Fibroblast of skin of scalp (primary cell): ENCODE measurements at places on chromosomes 5 and 9.
A peak's percentile ranks its signal among the peaks of the same experiment; 100 is the strongest.

DNA sequence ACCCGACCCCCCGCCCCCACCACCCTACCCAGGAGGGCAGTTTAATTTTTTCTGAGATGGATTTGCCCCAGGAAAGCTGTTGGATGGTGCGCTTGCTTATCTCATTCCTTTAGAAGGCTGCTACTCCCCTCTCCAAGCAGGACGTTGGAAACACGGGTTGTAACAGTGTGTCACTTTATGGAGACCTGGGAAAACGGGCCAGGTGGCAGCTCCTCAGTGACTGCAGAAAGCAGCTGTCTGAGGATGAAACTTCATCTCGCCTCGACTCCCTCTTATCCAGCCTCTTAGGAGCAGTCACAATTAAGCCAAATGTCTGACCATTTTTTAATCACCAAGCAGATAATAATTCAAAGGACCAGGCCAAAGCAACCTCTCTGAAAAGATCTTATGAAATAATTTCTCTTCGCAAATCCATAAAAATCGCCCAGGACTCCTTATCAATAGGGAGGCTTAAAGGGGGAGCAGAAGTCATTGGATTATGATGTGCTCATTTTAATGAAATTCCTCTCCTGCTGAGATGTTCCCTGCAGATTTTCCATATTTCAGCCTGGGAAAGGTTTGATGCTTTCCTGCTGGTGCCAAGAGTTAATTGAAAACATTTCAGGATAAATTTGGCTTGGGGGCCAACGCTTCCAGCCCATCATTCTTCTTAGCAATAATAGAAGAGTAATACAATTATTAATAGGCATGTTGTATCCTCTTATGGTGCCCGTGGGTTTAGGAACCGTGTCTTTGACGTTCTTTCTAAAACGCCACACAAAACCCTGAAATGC is 26.0 kb downstream of the GAS1 start:
- DNase-seq = peak; percentile 86

GRCh38 chr5:17388717-17389116 is 109.3 kb upstream of the TAF11L2 start:
- DNase-seq = no peak

GRCh38 chr9:112839331-112839730 is 51.3 kb downstream of the SLC46A2 start:
- DNase-seq = no peak

DNA sequence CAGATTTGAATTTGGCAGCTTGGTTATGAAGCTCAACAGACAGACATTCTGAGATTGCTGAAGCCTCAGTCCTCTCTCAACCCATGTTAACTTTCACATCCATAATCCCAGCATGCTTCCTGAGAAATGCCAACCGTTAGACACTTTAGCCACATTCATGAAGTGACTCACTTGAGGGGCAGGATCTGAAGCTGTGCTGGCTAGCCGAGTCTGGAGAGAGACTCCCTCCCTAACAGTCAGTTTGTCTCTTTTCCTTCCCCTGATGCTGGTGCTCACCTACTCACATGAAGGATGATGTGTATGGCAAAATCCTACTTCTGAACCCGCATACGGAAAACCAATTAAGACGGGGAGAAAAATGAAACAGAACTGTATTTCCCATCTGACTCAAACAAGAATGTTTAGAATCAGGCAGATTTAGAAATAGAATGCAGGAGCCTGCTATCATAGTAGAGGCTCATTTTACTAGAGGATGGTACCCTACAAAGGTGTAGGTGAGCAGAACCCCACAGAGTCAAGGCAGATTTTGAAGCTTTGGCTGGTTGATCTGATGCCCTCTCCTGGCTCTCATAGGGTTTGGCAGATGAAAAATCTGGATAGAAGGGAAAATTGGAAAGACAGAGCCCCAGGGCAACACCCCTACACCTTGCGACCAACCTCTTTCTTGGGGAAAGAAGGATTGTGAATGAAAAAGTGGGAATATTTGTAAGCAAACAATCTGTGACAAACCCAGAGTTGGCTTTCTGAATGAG is 150.9 kb upstream of the LHFPL2 start:
- DNase-seq = peak; percentile 80

DNA sequence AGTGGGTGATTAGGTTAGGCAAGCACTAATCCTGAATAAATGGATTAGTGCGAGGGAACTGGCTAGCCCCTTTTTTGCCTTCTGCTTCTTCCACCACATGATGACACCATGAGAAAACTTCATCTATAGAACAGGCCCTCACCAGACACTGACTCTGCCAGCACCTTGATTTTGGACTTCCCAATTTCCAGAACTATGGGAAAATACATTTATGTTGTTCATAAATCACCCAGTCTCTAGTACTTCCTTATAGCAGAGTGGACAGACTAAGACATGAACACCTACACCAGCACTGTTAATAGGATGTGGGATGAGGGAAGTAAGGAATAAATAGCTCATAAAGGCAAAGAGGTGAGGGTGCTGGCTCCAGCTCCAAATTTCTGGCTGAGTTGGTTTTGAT is 1.4 kb downstream of the ZNF622 start:
- DNase-seq = no peak
